Chondrocyte (in vitro differentiated cells): ENCODE measurements at places on chromosomes 1 and 21. TPM values are rescaled to one million over a fixed set of nuclear protein-coding genes. Genes with fewer than 3 reads are reported as not detected.

Gene USH2A
- total RNA-seq: not detected in 3 replicates

DNA sequence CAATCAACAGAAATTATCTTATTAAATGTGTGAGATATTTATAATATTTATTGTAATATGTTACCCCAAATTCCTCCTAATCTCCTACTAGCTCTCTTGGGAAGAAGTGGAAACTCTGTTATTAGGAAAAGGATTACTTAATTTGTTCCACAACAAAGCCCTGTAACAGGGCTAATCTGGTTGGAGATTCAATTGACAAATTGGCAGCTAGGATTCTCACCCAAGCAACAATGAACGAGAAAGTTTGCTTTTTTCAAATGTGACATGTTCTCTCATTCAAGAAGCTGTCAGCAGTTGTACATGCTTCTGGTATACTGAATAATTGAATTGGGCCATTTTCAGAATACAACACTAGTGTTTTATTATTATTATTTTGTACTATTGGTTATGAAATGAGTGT lies 367.9 kb upstream of the ADGRL4 start:
- no peak overlapping the region for H3K4me3 ChIP-seq
- no peak overlapping the region for H3K27ac ChIP-seq
- DNase-seq: no peak

GRCh38 chr1:51309291-51309690 lies 21.1 kb downstream of the TTC39A start:
- no peaks in the 10 kb centered on the region for H3K27me3 ChIP-seq
- DNase-seq: no peak
- H3K36me3 ChIP-seq: no peaks in the 10 kb centered on the region
- no peak overlapping the region for H3K27ac ChIP-seq
- H3K4me3 ChIP-seq: no peak overlapping the region

GRCh38 chr21:38286739-38287471 lies 30.1 kb downstream of the KCNJ15 start:
- no peaks in the 10 kb centered on the region for H3K27me3 ChIP-seq
- peaks cover 85% of the 10 kb centered on the region for H3K4me1 ChIP-seq
- peak overlapping the region; percentile 87 for H3K27ac ChIP-seq
- no peaks in the 10 kb centered on the region for H3K36me3 ChIP-seq
- DNase-seq: no peak

Gene PCNT
- 29.9 to 41.0 TPM (median 37.3 TPM) in 3 replicates for total RNA-seq

DNA sequence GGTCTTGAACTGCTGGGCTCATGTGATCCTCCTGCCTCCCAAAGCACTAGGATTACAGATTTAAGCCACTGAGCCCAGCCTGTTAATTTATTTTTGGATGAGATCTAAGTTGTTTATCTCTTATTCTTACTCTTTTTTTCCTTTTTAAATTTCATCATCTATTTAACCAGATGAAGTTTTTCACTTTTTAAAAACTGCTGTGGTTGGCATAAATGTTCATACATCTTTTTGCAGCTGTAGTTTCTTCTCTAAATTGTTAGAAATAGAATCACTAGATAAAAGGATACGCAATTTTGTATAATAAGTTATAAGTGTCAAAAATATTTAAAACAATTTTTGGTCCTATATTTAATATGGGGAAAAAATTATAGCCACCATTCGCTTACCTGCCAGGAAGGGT lies 80.3 kb upstream of the GPR88 start:
- no peaks in the 10 kb centered on the region for H3K27me3 ChIP-seq
- H3K4me1 ChIP-seq: peaks cover 7% of the 10 kb centered on the region
- no peak for DNase-seq
- H3K36me3 ChIP-seq: no peaks in the 10 kb centered on the region
- no peak overlapping the region for H3K27ac ChIP-seq

Gene ITLN1
- total RNA-seq: not detected in 3 replicates

GRCh38 chr1:91836331-91837040 lies 49.5 kb downstream of the TGFBR3 start:
- no peak for DNase-seq
- H3K27me3 ChIP-seq: no peaks in the 10 kb centered on the region
- H3K36me3 ChIP-seq: no peaks in the 10 kb centered on the region
- no peak overlapping the region for H3K27ac ChIP-seq
- no peak overlapping the region for H3K4me3 ChIP-seq
- H3K4me1 ChIP-seq: peaks cover 8% of the 10 kb centered on the region

Gene CRYBG2
- total RNA-seq: not detected in 3 replicates

Gene SPRR2G
- total RNA-seq: not detected in 3 replicates

- H3K4me3 ChIP-seq: peak overlapping the region; percentile 52
- peak; percentile 42 for DNase-seq
- no peaks in the 10 kb centered on the region for H3K36me3 ChIP-seq
- peak overlapping the region; percentile 85 for H3K27ac ChIP-seq
- no peaks in the 10 kb centered on the region for H3K27me3 ChIP-seq
Measured at GRCh38 chr1:7379441-7379971, 391.6 kb upstream of the VAMP3 start.

DNA sequence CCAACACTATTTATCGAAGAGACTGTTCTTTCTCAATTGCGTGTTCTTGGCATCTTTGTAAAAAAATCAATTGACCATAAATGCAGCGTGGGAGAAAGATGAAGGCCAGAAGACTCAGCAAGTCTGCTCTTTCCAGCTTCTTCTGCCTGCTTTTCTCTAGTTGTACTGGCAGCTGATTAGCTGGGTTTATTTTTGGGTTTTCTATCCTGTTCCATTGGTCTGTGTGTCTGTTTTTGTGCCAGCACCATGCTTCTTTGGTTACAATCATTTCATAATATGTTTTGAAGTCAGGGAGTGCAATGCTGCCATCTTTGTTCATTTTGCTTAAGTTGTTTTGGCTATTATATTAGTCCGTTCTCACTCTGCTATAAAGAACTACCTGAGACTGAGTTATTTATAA lies 201.8 kb upstream of the B3GALT2 start:
- H3K36me3 ChIP-seq: peaks cover 2% of the 10 kb centered on the region
- no peak for DNase-seq
- no peak overlapping the region for H3K4me3 ChIP-seq
- H3K27ac ChIP-seq: no peak overlapping the region

GRCh38 chr1:163173121-163173520 lies 29.6 kb downstream of the RGS5 start:
- no peaks in the 10 kb centered on the region for H3K27me3 ChIP-seq
- peaks cover 67% of the 10 kb centered on the region for H3K4me1 ChIP-seq
- H3K27ac ChIP-seq: peak overlapping the region; percentile 92
- no peak for DNase-seq
- H3K36me3 ChIP-seq: peaks cover 1% of the 10 kb centered on the region
- H3K4me3 ChIP-seq: peak overlapping the region; percentile 40

DNA sequence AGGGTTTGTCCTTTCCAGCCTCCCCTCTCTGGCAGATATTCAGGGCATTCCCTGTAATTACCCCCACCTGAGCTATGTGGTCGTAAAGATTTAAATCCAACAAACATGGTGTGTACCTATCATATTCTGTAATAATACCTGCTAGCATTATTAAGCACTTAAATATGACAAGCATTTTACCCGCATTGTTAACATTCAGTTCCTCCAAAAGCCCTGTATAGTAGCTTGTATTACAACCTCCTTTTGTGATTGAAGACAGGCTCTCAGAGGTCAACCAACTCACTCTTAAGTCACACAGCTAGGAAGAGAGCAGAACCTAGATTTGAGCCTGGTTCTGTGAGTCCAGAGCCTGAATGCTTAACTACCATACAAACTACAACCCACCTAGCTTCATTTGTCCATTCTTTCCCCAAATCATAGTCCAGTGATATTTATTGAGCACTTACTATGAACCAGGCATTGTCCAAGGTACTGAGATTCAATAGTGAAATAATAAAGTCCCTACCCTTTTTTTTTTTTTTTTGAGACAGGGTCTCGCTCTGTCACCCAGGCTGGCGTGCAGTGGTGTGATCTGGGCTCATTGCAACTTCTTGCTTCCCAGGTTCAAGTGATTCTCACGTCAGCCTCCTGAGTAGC lies 13.8 kb upstream of the KDM4A start:
- H3K27ac ChIP-seq: no peak overlapping the region
- H3K4me1 ChIP-seq: no peaks in the 10 kb centered on the region
- no peak for DNase-seq

DNA sequence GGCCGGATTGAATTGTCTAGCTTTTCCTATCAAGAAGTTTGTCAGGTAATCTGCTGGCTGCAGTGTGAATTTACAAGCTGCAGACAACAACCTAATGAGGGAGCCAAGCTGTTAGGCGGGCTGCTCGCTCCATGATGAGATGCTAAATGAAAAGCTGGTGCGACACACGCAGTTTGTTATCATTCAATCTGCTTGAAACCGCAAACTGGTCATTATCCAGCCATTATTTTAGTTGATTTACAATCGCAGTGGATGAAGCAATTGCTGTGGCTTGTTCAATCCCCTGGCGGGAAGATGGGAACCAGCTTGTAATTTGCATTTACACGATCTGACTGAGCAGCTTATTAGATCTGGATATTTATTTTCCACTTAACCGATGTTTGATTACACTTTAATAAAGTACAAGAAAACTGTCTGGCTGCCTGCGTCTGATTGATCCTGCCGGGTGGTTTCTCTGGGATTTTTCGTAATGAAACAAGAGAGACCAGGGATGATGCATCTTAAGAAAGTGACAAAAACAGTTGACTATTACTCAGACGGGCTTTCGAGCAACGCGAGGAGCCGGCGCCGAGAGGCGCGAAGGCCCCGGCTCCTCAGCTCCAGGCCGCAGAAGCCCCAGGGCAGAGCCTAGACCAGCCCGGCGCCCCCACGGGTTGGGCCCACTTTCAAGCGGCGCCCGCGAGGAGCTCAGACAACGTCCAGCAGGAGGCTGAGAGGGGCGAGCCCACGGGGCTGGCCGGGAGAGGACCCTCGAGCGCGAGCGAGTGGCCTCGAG lies 118.0 kb upstream of the BARHL2 start:
- peaks cover 4% of the 10 kb centered on the region for H3K36me3 ChIP-seq
- DNase-seq: no peak
- H3K27ac ChIP-seq: no peak overlapping the region
- H3K4me1 ChIP-seq: peaks cover 9% of the 10 kb centered on the region
- H3K4me3 ChIP-seq: peak overlapping the region; percentile 36

GRCh38 chr1:55750628-55750995 lies 535.4 kb upstream of the USP24 start:
- peaks cover under 1% of the 10 kb centered on the region for H3K36me3 ChIP-seq
- no peaks in the 10 kb centered on the region for H3K4me1 ChIP-seq
- DNase-seq: no peak
- H3K27ac ChIP-seq: no peak overlapping the region

Gene KCNN3
- total RNA-seq: 0.92 to 1.8 TPM (median 1.5 TPM) in 3 replicates

- H3K27me3 ChIP-seq: peaks cover 23% of the 10 kb centered on the region
- no peak overlapping the region for H3K4me3 ChIP-seq
- no peaks in the 10 kb centered on the region for H3K4me1 ChIP-seq
- peaks cover 8% of the 10 kb centered on the region for H3K36me3 ChIP-seq
- DNase-seq: no peak
Measured at GRCh38 chr1:2602866-2603520, 16.4 kb downstream of the PRXL2B start.

GRCh38 chr21:31043471-31043870 lies 5.2 kb upstream of the KRTAP19-8 start:
- no peak overlapping the region for H3K27ac ChIP-seq
- H3K27me3 ChIP-seq: peaks cover 10% of the 10 kb centered on the region
- no peaks in the 10 kb centered on the region for H3K36me3 ChIP-seq
- no peak overlapping the region for H3K4me3 ChIP-seq
- no peak for DNase-seq

- no peak for DNase-seq
- H3K4me3 ChIP-seq: no peak overlapping the region
- H3K27ac ChIP-seq: no peak overlapping the region
- H3K36me3 ChIP-seq: no peaks in the 10 kb centered on the region
Measured at GRCh38 chr1:14435368-14436023, 163.0 kb upstream of the KAZN start.

DNA sequence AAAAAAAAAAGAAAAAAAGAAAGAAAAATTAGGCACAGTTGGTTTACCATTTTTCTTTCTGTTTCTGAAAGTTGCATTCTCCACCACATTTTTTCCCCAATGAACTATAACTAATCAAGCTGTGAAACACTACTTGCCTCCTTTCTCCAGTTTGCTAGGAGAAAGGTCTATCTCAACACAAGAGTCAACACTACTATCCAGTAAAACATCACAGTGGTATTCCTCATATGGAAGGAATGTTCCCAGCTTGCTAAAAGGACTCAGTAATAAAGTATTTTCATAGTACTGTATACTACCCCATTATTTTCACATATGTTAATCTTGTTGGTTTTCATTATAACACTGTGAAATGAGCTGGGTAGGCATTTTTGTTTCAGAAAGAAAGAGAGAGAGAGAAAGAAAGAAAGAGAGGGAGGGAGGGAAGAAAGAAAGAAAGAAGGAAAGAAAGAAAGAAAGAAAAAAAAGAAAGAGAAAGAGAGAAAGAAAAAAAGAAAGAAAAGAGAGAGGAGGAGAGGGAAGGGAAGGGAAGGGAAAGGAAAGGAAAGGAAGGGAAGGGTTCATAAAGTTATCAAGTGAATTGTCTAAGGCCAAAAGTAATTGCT lies 7.9 kb downstream of the PTGER3 start:
- H3K4me3 ChIP-seq: no peak overlapping the region
- no peak overlapping the region for H3K27ac ChIP-seq
- peaks cover 10% of the 10 kb centered on the region for H3K4me1 ChIP-seq
- no peak for DNase-seq

Gene CCDC27
- total RNA-seq: not detected in 3 replicates

GRCh38 chr1:70978623-70979022 lies 69.0 kb downstream of the PTGER3 start:
- no peaks in the 10 kb centered on the region for H3K36me3 ChIP-seq
- peaks cover 33% of the 10 kb centered on the region for H3K27me3 ChIP-seq
- H3K4me3 ChIP-seq: no peak overlapping the region
- no peak overlapping the region for H3K27ac ChIP-seq
- DNase-seq: no peak

Gene KRTAP6-3
- total RNA-seq: not detected in 3 replicates

DNA sequence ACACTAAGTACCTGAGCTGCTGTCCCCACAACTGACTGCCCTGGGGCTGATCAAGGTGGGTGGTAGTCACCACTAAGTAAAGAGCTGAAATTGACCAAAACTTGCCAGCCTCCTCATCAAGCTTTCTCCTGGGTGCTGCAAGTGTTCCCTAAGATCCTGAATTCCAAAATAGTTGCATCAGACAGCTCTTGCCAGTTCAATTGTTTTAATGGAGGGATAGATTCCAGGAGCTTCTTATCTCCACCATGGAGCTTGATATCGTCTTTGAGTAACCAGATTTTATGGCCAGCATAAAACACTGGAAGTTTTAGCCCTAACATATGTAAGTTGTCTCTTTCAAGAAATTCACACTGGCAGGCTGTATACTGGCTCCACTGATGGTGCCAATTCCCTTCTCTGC lies 90.3 kb downstream of the NID1 start:
- no peak overlapping the region for H3K4me3 ChIP-seq
- H3K4me1 ChIP-seq: peaks cover 20% of the 10 kb centered on the region
- H3K36me3 ChIP-seq: peaks cover 22% of the 10 kb centered on the region
- no peak overlapping the region for H3K27ac ChIP-seq

Gene LCE3E
- not detected in 3 replicates for total RNA-seq

GRCh38 chr1:183331091-183331742 lies 87.0 kb downstream of the NMNAT2 start:
- peaks cover 56% of the 10 kb centered on the region for H3K4me1 ChIP-seq
- DNase-seq: no peak
- H3K27ac ChIP-seq: peak overlapping the region; percentile 64
- no peak overlapping the region for H3K4me3 ChIP-seq

- H3K27ac ChIP-seq: no peak overlapping the region
- H3K4me3 ChIP-seq: no peak overlapping the region
- peaks cover under 1% of the 10 kb centered on the region for H3K27me3 ChIP-seq
- no peaks in the 10 kb centered on the region for H3K36me3 ChIP-seq
Measured at GRCh38 chr1:104084380-104084779, 334.7 kb downstream of the AMY1C start.

Gene BRDT
- not detected in 3 replicates for total RNA-seq

Gene KCNJ9
- not detected in 3 replicates for total RNA-seq

Gene NR1I3
- not detected in 3 replicates for total RNA-seq

Gene ASCL5
- total RNA-seq: 0.19 TPM in 1 of 3 replicates, not detected in the others

GRCh38 chr1:30600258-30600657 lies 123.1 kb downstream of the MATN1 start:
- no peaks in the 10 kb centered on the region for H3K4me1 ChIP-seq
- H3K4me3 ChIP-seq: no peak overlapping the region
- H3K36me3 ChIP-seq: no peaks in the 10 kb centered on the region
- peaks cover 28% of the 10 kb centered on the region for H3K27me3 ChIP-seq
- no peak for DNase-seq
